ENCODE measurements at places on chromosomes 2 and 18.
A peak's percentile ranks its signal among the peaks of the same experiment; 100 is the strongest.

DNA sequence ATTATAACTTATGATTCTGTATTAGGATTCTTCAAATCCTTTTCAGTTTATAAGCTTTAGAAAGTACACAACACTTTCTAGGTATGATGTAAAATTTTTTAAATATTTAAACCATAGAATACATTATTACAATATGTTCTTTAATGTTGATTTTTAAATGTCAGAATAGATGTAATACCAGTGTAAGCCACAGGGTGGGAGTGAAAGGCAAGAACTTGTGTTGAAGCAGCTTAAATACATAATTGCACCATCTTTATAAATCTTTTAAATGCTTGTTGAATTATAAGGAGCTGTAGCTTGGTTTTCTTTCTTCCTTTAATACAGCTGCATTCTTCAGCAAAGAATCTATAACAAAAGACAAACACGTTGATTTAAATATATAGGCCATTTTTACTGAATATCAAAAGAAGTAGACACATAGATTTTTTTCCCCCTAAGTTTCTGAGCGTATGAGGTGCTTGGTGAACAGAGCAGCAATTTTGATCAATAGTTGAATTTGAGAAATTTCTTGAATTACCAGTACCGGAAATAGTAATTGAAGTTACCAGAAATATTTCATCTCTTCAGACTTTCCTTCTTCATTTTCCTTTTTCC lies 63.0 kb downstream of the TANK start:
- DNase-seq: peak; percentile 64

- no peak for DNase-seq
Observed at GRCh38 chr2:1032030-1032429, 81.4 kb downstream of the SNTG2 start.

- no peak for DNase-seq
Observed at GRCh38 chr2:236944561-236944960, 141.1 kb upstream of the COPS8 start.

GRCh38 chr2:191728750-191729624 lies 51.1 kb downstream of the NABP1 start:
- no peak for DNase-seq

- DNase-seq: no peak
Observed at GRCh38 chr2:144086965-144087364, 433.0 kb downstream of the ZEB2 start.

GRCh38 chr18:1292167-1292566 lies 387.5 kb downstream of the ADCYAP1 start:
- no peak for DNase-seq

DNA sequence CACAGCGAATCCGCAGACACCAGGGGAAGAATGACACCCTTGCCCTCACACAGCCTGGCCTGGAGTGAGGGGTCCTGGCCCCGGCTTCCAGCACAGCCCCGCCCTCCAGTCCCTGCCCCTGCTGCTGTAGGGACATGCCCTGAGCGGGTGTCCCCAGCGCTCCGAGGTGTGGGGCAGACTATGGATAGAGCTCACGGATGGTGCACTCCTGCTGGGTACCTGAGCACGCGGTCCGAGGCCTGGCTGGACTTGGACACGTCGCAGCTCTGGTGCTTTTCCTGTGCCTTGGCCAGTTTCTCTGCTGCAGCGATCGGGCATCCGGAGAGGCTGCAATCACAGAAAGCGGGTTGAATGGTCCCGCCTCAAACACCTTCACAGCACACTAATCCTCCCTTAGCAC lies 165.7 kb upstream of the PXDN start:
- no peak for DNase-seq

GRCh38 chr2:215868846-215869543 lies 144.4 kb downstream of the MREG start:
- DNase-seq: no peak
